ENCODE measurements at places on chromosomes 1 and 21.
A peak's percentile ranks its signal among the peaks of the same experiment; 100 is the strongest.

- peak; percentile 64 for DNase-seq
These were observed 72.1 kb downstream of the SKI start for GRCh38 chr1:2300004-2300771.

DNA sequence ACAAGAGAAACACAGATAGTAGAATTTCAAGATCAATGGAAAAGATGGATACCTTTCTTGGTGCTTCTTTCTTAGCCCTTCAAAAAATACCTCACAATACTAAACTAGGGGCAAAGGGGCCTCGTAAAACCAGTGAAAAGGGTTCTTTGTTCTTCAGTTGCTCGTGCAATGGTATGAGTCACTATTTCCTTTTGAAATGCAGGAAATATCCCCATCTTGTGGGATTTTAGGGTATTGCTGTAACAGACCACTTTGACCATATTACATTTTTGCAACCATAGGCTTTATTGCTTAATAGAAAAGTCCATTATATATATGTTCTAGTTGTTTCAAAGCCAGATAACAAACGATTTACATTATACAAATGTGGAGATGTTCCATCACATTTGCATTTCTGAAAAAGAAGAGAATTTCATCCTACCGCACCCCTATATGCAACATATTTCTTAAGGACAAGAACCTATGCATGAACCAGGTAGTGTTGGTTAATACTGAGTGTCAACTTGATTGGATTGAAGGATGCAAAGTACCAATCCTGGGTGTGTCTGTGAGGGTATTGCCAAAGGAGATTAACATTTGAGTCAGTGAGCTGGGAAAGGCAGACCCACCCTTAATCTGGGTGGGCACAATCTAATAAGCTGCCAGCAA is 88.6 kb upstream of the PKN2 start:
- DNase-seq: no peak

GRCh38 chr1:9687120-9687873 is 35.8 kb downstream of the PIK3CD start:
- peak; percentile 38 for DNase-seq

DNA sequence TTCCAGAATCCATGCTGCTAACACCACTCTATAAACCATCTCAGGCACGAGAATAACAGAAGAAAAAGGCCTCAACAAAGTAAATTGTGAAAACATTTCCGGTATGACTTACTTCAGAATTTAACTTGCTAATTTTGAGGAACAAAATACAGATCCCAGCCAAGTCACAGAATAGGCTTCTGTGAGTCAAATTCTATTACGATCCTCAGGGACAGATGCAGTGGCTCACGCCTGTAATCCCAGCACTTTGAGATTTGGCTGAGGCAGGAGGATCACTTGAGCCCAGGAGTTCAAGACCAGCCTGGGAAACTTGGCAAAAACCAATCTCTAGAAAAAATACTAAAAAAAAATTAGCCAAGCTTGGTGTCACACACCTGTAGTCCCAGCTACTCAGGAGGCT is 8.8 kb upstream of the CCDC27 start:
- no peak for DNase-seq

DNA sequence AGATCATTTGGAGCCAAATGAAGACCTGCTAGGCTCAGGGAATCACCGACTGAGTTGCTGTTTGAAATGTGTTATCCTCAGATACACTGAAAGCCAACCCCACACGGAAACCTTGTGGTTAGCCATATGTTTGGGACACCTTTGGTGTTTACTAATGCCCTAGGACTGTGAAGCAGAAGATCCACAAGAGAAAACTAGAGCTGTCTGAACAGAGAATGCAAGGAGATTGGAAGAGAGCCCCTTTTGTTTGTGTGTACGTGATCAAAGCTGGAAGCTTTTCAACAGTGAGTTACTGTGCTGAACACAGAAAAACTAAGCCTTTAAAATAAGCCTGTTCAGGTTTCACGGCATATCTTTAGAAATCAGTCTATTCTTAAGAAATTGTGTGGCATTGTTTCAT is 908.2 kb upstream of the ADGRL2 start:
- DNase-seq: no peak
